ENCODE measurements at places on chromosomes 2 and 18.

DNA sequence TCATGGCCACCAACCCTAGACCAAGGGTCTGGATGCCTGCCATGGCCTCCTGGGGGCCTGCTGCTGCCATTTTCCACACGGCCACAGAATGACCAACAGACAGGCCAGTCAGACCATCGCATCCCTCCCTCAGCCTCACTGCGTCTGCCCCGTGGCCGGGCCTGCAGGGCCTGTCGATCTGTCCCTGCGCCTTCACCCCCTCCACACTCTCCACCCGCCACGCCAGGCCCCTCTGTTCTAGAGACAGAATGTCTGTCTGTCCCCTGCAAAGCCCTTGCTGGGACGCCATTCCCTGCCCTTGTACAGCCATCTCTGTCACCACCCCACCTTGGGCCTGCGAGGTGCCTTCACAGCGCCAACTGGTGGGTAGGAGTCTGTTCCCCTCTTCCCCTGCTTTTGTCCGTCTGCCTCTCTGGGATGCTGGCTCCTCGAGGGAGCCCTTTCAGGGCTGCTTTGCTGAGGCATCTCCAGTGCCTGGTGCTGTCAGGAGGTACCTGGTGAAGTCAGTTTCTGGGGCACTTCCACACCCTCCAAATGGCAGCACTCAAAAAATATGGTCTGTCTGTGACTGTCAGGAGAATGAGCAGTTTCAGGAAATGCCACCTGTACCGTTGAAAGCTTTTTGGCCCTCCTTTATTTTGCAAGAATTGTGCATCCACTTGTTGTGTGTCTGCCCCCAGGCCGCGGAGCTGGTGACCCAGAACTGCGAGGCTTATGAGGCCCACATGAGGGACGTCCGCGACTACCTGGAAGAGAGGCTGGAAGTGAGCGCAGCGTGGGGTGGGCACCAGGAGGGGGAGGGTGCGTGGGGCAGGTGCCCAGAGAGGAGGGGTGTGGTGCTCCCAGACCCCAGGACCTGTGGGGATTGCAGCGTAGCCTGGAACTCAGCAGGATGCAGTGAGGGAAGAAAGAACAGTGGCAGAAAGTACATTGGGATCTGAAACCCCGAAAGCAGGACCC lies 6.7 kb upstream of the ESPNL start:
- DNase-seq, result no peak

GRCh38 chr2:132429941-132430573 lies 13.5 kb downstream of the GPR39 start:
- DNase-seq, result no peak

DNA sequence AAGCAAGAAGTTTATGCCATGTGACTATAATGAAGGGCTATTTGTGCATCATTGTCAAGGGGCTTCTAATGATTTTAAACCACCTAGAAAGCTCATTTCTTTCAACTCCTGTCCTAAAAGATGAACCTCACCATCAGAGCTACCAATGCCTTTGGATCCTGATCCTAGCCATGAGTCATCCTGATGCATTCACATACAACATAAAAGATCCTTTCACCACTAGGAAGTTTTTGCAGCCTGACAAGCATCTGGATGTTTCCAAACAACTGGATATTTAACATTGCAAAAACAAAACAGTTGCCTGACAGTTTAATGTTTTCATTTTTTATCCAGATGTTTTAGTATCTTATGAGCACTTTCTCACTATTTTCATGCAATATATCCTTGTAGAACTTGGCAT lies 425.3 kb downstream of the MBD2 start:
- DNase-seq, result no peak

DNA sequence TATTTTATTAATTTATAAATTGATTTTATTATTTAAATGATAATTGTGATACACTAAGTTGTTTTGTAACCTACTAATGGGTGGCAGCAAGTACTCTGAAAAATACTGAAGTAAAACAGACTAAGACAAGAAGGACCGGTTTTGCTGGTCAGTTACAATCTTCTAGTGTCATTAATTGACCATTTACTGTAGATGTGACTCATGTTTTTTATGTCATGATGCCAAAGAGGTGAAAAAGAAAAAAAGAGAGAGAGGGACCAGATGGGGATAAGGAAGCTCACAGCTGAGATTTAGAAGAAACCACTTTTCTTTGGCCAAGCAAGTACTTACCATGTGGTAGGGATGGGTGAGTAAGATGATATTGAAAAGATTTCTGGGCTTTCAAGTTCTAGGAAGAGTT lies 955.8 kb upstream of the LRRTM1 start:
- DNase-seq, result no peak

GRCh38 chr2:160363055-160363454 lies 130.6 kb downstream of the RBMS1 start:
- no peak for DNase-seq
